ENCODE measurements at places on chromosomes 1 and 21.

DNA sequence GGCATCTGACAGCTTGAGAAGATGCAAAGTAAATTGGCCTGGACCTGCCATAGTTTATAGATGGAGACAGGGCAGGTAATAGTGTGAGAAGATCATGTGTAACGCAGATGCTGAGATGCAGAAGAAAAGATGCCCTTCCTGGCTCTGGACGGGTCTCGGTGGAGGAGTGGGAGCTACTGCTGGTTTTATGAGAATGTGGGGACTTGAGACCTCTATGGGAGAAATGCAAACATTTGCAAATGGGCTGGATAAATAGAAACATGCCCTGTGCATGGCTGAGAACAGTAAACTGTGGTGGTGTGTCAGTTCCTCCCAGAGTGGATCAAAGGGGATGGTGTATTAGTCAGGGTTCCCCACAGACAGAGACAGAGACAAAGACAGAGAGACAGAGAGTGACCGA is 21.9 kb downstream of the UBASH3A start:
- DNase-seq: no peak

GRCh38 chr1:224087286-224087794 is 26.6 kb upstream of the FBXO28 start:
- DNase-seq: no peak

DNA sequence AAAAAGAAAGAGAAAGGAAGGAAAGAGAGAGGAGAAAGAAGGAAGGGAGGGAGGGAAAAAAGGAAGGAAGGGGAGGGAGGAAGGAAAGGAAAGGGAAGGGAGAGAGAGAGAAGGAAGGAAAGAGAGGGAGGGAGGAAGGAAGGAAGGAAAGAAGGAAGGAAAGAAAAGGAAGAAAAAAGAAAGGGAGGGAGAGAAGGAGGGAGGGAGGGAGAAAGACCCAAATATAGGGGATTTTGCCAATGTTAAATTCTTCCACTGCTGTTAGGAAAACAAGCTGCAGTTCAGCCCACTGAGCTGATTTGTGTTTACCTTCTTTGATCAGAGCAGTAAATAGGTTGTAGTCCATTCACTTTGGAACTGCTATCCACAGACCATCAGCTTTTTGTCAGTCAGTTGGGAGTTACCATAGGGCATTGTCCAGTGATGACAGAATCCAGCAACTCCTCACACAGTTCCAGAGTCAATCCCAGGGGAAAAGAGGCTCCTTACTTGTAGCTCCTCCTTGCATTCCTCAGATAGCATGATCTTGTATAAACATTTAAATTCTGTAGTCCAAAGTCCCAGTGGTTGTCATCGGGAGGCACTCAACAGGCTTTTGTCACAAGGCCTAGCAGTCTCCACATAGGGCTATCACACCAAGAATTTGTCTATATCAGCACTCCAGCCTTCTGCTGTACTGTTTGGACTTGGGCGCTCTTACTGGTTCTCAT is 13.5 kb upstream of the PPP1R8 start:
- DNase-seq: no peak

DNA sequence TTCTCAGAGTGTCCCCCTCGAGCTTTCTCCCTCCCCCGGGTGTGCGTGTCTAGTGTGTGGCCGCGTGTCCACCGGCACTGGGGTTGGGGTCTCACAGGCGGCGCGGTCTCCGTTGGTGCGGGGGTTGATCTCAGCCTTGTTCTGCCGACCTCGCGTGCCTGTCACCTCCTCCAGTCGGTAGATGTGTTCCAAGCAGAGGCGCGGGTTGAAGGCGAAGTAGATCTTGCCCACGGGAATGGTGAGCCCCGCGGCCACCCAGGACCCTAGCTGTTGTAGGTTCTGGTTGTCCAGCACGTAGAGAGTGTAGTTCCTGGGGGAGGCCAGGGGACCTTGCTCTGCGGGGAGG is 9.8 kb downstream of the INSRR start:
- DNase-seq: no peak

GRCh38 chr1:204475656-204476432 is 18.8 kb downstream of the PIK3C2B start:
- no peak for DNase-seq

- no peak for DNase-seq
Observed at GRCh38 chr1:18954270-18955071, 2.0 kb downstream of the IFFO2 start.

DNA sequence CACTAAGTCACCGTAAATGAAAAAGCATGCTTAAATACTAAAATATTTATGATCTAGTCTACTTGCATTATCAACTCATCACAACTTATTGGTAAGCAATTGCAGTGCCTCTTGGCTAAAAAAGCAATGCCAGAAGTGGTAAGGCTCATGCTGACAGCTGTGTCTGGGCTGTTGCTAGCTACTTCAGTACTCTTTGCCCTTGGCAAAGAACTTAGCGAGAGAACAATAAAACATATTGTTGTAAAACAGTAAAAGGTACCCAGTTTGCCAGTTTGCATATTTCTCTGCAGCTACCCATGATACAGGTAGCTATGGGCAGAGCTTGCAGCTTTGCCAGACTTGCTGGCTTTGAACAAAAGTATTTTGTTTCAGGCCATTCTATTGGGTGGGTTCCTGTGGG is 73.1 kb downstream of the ATP6V1G3 start:
- DNase-seq: no peak

DNA sequence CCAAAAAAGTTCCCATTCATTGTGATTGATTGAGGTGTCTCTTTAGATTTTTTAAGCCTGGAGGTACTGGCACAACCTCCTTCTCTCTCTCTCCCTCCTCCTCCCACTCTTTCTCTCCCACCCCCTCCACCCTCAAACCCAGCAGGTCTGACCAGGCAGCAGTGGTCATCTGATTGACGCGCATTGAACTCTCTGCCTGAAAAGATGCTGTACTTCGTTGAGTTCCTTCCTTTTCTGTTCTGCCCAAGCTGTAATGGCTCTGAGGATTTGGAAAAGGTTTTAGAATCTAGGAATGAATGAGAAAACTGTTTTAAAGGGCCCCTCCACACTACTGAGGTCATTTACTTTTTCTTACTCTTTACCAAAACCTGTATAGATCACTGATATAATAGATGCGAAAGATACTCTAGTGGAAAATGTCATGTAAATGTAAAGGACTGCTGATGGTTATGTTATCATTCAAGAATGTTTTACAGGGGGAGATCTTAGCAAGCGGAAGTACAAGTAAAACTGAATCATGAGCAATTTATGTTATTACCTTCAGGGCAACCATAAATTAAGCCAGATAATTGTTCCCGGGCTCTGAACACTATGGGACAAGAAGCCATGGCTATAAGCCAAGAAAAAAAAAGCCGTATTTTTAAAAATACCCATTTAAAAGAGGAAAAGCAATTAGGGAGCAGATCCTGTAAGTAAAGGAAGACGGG is 25.2 kb upstream of the DYRK1A start:
- no peak for DNase-seq

- no peak for DNase-seq
Observed at GRCh38 chr1:38529391-38529790, 330.2 kb downstream of the RRAGC start.

- DNase-seq: no peak
Observed at GRCh38 chr1:181918880-181919525, 142.5 kb downstream of the ZNF648 start.

DNA sequence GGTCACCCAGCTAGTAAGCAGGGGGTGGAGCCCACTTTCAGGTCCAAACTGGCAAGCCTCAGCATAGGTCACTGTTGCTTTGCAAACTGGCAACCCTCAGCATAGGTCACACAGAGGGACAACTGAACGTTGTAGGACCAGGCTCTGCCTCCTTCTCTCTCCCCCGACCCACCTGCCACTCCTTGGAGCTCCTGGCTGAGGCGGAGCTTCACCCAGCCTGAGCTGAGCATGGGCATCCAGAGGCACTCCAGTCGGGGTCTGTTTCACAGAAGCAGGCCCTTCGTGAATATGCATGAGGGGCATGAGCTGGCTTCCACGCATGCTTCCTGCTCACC is 24.2 kb downstream of the CAPZB start:
- DNase-seq: no peak

DNA sequence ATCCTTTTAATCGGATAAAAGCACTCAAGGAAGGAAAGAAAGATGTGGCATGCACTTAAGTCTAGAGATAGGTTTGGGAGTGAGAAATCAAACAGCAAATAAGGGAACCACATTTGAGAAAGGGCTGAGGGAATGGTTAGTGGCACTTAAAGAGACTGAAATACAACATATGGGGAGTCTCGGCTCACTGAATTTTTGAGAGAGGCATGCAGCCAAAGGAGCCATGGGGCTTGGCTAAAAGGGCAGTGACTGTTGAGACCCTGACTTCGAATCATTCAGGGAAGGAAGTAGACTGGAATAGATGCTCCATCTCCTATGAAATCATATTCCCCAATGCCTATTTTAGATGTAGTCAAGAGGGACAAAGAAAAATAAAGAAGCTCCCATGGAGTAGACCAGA is 58.3 kb upstream of the HAO2 start:
- DNase-seq: no peak

- no peak for DNase-seq
Observed at GRCh38 chr1:227741166-227741870, 6.1 kb downstream of the SNAP47 start.

DNA sequence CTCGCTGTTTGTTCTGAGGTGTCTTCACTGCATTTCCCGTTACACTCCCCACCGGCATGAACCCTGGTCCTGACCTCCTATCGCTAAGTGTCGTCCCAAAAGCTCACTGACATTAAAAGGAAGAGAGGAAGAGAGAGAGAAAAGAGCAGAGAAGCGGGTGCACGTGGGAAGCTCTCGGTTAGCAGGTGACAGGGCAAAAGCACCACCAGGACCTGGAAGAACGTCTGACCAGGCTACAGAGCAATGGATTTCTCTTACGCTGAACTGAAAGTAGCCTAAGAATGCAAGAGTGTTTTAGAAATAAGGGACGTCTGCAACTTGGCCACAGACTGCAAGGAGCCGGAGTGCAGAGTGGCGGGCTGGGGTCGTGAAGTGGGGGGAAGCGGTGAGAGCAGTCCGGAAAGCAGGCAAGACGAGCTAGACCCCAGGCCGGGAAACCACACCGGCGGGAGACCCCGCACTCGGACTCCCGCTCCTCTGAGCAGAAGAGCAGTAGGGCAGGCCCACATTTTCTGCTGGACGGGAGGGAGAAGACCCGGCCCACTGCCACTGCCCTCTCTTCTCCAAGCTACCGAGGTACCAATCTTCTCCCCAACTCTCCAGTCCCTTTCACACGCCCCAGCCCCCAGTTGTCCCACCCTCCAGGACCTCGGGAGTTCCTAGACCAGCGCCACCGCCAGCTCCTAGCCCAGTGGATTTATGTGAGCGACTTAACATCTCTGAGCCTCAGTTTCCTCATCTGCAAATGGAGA is 8.3 kb upstream of the MPZL1 start:
- DNase-seq: no peak

DNA sequence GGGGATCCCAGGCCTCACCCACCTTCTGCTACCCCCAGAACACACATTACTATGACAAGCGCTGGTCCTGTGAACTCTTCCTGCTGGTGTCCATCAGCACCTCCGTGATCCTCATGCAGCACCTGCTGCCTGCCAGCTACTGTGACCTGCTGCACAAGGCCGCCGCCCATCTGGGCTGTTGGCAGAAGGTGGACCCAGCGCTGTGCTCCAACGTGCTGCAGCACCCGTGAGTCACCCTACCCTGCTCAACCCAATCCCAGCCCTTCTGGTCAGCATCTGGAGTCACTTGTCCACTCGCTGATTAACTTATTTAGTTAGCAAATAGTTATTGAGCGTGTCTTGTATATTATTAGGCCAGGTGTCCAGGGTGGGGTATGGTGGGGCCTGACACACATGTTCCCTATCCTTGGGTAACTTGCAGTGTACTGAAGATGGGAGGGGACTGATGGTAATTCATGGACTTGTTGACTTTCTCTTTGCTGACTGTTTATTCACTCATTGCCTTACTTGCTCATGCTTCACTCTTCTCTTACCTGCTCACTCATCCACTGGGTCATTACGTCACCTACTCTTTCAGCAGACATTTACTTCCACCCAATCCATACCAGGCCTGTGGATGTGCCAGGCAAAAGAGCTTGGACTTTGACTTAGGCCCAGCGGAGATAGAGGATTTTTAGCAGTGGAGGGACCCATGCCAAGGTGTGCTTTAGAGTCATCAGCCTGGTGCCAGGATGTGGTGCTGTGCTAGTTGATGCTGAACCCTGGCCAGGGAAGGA is 12.9 kb upstream of the KPNA6 start:
- no peak for DNase-seq

- no peak for DNase-seq
Observed at GRCh38 chr1:228144193-228144992, 4.3 kb downstream of the GUK1 start.

DNA sequence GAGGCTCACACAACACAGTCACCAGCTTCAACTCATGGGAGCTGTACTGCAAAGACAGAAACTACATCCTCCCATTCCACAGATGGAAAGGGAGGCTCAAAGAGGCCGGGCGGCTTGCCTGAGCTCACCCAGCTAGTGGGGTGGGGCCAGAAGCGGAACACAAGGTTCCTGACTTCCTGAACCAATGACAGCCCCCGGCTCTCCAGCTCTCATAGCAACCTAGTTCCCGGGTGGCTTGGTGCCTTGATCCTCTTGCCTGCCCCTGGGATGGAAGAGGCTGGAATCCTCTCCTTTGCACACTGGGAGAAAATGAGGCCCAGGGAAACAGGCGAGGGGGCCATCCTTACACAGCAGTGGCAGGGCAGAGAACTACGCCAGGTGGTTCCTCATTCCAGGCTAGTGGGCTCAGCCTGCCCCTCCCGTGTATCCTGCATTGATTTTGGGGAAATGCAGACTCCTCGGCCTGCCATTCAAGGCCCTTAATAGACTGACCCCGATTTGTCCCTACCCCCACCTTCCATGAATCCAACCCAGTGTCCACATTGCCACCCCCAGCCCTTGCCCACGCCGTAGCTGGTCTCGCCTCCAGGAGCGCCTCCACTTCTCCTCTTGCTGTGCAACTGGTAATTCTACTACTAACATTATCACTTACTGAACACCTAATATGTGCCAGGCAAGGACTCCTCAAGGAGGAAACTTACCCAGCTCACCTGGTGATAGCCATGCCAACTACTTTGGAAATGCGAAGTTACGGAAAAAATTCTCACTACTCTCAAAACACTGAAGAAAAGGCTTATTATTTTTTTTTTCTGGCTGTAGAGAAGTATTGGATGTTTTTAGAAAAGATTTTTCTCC is 5.0 kb downstream of the RAP1GAP start:
- no peak for DNase-seq

- no peak for DNase-seq
Observed at GRCh38 chr1:209387969-209388329, 195.6 kb upstream of the CAMK1G start.

GRCh38 chr1:93908394-93909145 is 660 bp downstream of the GCLM start:
- DNase-seq: no peak

DNA sequence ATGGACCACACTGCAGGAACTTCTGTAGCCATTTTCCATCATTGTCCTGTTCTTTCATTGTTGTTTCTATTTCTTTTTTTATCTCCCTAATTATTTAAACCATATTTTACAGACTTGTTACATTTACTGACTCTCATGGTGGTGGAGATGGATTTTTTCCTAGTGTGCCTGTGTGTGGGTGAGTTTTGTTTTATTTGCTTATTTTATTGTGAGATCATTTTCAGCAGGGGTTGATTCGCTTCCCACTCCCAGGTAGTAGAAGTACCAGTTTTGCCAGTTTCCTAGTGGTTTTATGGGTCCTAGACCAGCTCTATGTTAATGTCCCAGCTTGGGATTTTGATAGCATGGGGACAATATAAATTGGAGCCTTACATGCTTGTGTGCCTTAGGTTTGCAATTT is 80.0 kb upstream of the BACH1 start:
- DNase-seq: no peak

Data from COR-L47 (cell line).